Endothelial cell of umbilical vein (primary cell): ENCODE measurements at places on chromosomes 2 and 18. TPM values are rescaled to one million over a fixed set of nuclear protein-coding genes. Genes with fewer than 3 reads are reported as not detected.

C1QL2 gene
- polyA plus RNA-seq = not detected in 2 replicates

CD207 gene
- not detected in 2 replicates for polyA plus RNA-seq

MTCL1 gene
- 11.9 and 14.0 TPM in 2 replicates for polyA plus RNA-seq

RAD51AP2 gene
- not detected in 2 replicates for polyA plus RNA-seq

DNA sequence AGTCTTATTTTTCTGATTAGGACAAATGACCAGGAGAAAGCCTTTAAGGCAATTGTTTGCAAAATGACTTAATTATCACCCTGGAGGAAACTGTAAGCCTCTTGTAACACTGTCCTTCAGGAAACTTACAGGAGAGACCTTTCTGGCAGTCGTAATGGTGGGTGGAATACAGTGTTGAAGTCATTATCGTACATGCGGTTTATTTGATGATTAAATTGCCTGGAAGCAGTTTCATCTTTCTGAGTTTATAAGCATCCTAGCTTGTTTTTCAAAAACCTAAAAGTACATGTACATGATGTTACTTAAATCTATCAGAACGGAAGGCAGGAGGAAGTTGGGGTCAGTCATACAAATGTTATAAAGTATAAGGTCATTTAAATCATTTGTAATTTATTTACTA lies 86.2 kb upstream of the RAB27B start:
- H3K4me1 ChIP-seq = peaks cover 7% of the 10 kb centered on the region
- no peak for DNase-seq
- no peaks in the 10 kb centered on the region for H3K27me3 ChIP-seq
- H3K4me3 ChIP-seq = no peak overlapping the region
- H3K36me3 ChIP-seq = no peaks in the 10 kb centered on the region

DNA sequence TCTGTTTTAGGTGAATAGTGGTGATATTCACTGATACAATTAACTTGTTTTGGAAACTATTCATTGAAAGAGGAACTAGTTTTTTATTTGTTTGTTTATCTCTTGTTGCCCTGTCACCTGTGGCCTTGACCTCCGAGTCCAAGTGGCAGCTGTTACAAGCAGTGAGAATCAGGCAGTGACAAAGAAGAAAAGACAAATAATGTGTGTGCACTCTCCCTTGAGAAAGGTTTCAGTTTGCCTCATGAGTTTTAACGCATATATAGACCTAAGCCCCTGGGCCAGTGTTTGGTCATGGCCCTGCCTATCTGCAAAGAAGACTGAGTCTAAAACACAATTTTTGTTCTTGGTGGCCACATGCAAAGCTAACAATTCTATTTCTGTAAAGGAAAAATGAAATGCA lies 15.3 kb downstream of the KYNU start:
- H3K4me1 ChIP-seq = no peaks in the 10 kb centered on the region
- H3K4me3 ChIP-seq = no peak overlapping the region
- DNase-seq = no peak
- no peak overlapping the region for H3K27ac ChIP-seq
- H3K27me3 ChIP-seq = no peaks in the 10 kb centered on the region
- no peaks in the 10 kb centered on the region for H3K36me3 ChIP-seq

GRCh38 chr18:1544016-1544415 lies 639.3 kb downstream of the ADCYAP1 start:
- no peak for DNase-seq
- H3K36me3 ChIP-seq = no peaks in the 10 kb centered on the region
- H3K27me3 ChIP-seq = no peaks in the 10 kb centered on the region
- H3K27ac ChIP-seq = no peak overlapping the region
- H3K4me3 ChIP-seq = no peak overlapping the region

DNA sequence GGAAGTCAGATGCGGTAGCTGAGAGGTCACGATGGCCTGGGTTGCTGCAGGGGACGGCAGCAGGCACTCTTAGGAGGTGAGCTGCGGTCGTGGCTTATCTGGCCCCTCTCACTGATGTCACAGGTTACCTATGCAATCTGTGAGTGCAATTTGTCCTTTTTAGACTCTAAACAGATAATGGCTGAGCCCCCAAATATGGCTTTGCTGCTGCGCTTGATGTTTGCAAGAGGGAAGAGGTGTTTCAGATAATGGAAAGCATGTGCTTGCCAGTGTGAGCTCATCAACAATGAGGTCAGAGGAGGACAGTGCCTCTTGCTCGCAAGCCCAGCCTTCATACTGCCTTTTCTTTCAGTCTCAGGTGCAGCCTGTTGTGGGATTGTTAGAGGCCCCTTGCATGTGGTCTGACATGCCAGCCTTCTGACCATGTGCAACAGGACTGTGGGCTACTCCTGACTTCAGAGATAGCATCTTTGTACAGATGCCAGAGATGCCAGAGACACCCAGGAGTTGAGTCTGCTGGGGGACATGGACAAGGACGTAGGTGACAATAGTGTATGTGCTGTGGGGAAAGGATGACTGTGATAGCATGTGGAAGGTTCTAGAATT lies 151.3 kb downstream of the TANC1 start:
- peaks cover 32% of the 10 kb centered on the region for H3K4me1 ChIP-seq
- no peak overlapping the region for H3K4me3 ChIP-seq
- DNase-seq = no peak
- peaks cover 2% of the 10 kb centered on the region for H3K36me3 ChIP-seq
- no peak overlapping the region for H3K27ac ChIP-seq
